ENCODE measurements at places on chromosomes 7 and 10. TPM values are rescaled to one million over a fixed set of nuclear protein-coding genes. Genes with fewer than 3 reads are reported as not detected.
A peak's percentile ranks its signal among the peaks of the same experiment; 100 is the strongest.

GRCh38 chr7:17144322-17144721 lies 154.1 kb upstream of the AHR start:
- no peaks in the 10 kb centered on the region for H3K27me3 ChIP-seq
- peaks cover 46% of the 10 kb centered on the region for H3K4me1 ChIP-seq
- DNase-seq: peak; percentile 49
- peak overlapping the region; percentile 25 for H3K27ac ChIP-seq

- DNase-seq: no peak
- H3K36me3 ChIP-seq: no peaks in the 10 kb centered on the region
- H3K27ac ChIP-seq: no peak overlapping the region
- no peaks in the 10 kb centered on the region for H3K4me1 ChIP-seq
- H3K4me3 ChIP-seq: no peak overlapping the region
- H3K27me3 ChIP-seq: no peaks in the 10 kb centered on the region
Observed at GRCh38 chr7:124022551-124022950, 10.3 kb downstream of the TMEM229A start.

DNA sequence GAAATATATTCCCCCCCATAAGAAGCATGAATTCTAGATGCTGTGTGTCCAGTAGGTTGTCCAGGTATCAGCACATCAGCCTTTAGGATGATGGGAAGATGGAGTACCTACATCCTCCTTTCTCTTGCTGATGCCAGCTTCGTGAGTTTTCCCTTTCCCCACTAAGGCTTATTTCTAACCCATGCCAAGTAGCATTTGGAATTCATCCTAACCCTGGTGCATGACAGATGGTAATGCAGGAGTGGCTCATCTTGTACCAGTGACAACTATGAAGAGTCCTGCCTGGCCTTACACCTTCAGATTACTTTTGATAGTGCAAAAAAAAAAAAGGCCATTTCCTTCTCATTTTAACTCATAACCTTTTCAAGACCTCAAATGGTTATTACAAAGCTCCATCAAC lies 58.7 kb downstream of the ARHGAP21 start:
- H3K4me3 ChIP-seq: no peak overlapping the region
- H3K27me3 ChIP-seq: no peaks in the 10 kb centered on the region
- no peak overlapping the region for H3K27ac ChIP-seq
- peaks cover 3% of the 10 kb centered on the region for H3K36me3 ChIP-seq
- no peak for DNase-seq
- H3K4me1 ChIP-seq: no peaks in the 10 kb centered on the region

- no peaks in the 10 kb centered on the region for H3K4me1 ChIP-seq
- H3K4me3 ChIP-seq: no peak overlapping the region
- H3K36me3 ChIP-seq: no peaks in the 10 kb centered on the region
- no peak overlapping the region for H3K27ac ChIP-seq
Observed at GRCh38 chr7:41385996-41386395, 316.9 kb downstream of the INHBA start.

- no peak overlapping the region for H3K4me3 ChIP-seq
- DNase-seq: no peak
- H3K4me1 ChIP-seq: no peaks in the 10 kb centered on the region
- no peaks in the 10 kb centered on the region for H3K27me3 ChIP-seq
- H3K27ac ChIP-seq: no peak overlapping the region
Observed at GRCh38 chr10:81145975-81146374, 608.3 kb downstream of the SH2D4B start.

The PAXIP1 gene
- total RNA-seq: 39.6 TPM

DNA sequence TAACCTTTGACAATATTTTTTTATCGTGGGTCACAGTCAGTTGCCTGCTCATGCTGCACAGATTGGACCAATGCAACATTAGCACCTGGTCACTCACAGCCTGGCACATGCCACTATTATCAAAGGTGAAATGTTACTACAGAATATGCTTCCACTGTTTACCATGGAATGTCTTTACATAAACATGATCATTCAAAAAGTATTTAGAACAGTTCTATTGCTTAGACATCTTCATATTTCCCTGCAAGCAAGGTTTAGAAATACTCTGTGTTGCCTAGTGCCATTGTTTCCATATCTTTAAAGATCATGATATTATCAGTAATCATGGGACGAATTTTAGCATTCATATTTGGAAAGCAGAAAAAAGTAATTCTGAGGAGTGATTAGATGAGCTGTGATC lies 179.9 kb upstream of the CHRM2 start:
- H3K4me1 ChIP-seq: no peaks in the 10 kb centered on the region
- H3K27ac ChIP-seq: no peak overlapping the region
- no peaks in the 10 kb centered on the region for H3K27me3 ChIP-seq
- no peaks in the 10 kb centered on the region for H3K36me3 ChIP-seq

- H3K4me3 ChIP-seq: no peak overlapping the region
- H3K27ac ChIP-seq: no peak overlapping the region
- H3K36me3 ChIP-seq: no peaks in the 10 kb centered on the region
- H3K27me3 ChIP-seq: peaks cover 22% of the 10 kb centered on the region
Observed at GRCh38 chr7:148397551-148397950, 193.0 kb upstream of the C7orf33 start.

DNA sequence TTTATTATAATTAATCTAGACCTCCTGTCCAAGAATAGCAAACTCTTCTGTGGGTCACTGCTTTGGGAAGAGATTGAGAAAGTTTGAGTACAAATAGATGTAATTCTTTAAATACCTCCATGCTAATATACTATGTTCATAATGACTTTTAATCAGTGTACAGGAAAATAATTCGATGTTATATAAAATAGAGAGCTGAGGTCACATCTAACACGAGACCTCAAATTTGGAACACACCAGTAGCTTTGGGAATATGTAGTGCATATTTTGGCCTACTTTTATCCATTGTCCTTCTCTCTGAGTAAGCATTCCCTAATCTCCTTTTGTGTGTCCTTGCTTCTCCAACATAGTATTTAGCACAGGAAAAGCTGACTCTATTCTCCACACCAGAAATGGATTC lies 27.3 kb upstream of the CABCOCO1 start:
- no peaks in the 10 kb centered on the region for H3K36me3 ChIP-seq
- no peaks in the 10 kb centered on the region for H3K4me1 ChIP-seq
- H3K27ac ChIP-seq: no peak overlapping the region

DNA sequence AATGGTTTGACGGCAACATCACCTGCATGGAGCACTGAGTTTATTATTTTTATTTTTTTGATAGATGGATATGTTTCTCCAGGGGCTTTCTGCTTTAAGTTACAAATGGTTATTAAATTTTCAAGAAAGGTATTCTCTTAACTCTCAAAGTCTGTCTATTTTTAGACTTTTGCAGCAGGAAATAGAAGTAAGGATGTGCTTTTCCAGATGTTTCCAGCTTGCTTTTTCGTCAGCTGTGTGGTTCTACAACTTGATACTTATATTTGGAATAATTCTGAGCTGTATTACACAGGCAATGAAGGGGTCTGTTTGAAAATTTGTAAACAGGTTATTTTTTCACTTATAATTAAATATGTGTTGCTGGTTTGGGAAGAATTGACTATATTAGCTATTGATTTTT lies 69.0 kb downstream of the CACNB2 start:
- no peaks in the 10 kb centered on the region for H3K4me1 ChIP-seq
- peaks cover 6% of the 10 kb centered on the region for H3K27me3 ChIP-seq
- no peak overlapping the region for H3K27ac ChIP-seq
- H3K36me3 ChIP-seq: no peaks in the 10 kb centered on the region
- H3K4me3 ChIP-seq: no peak overlapping the region

- H3K4me1 ChIP-seq: peaks cover 30% of the 10 kb centered on the region
- DNase-seq: no peak
- no peak overlapping the region for H3K4me3 ChIP-seq
- H3K27ac ChIP-seq: peak overlapping the region; percentile 29
- no peaks in the 10 kb centered on the region for H3K27me3 ChIP-seq
- peaks cover 37% of the 10 kb centered on the region for H3K36me3 ChIP-seq
Observed at GRCh38 chr10:86439544-86439943, 72.9 kb upstream of the GRID1 start.
